ENCODE measurements at places on chromosomes 5 and 9. TPM values are rescaled to one million over a fixed set of nuclear protein-coding genes. Genes with fewer than 3 reads are reported as not detected.
A peak's percentile ranks its signal among the peaks of the same experiment; 100 is the strongest.

Gene MEF2C
- total RNA-seq = 0.08 TPM

Gene TMED7
- 348 TPM for total RNA-seq

Gene CBY3
- not detected for total RNA-seq

Gene TMEM215
- not detected for total RNA-seq

Gene ST8SIA4
- not detected for total RNA-seq

Gene DTWD2
- 10.9 TPM for total RNA-seq

Gene MRPS27
- total RNA-seq = 56.4 TPM

Gene GMCL2
- total RNA-seq = not detected

Gene HAND1
- not detected for total RNA-seq

Gene LHX2
- not detected for total RNA-seq

Gene CDX1
- 6.6 TPM for total RNA-seq

Gene TDRD7
- total RNA-seq = 7.3 TPM

- no peak for DNase-seq
Measured at GRCh38 chr9:93376411-93376810, 75.1 kb upstream of the FAM120A start.

GRCh38 chr9:22657713-22658112 lies 211.1 kb downstream of the DMRTA1 start:
- no peak for DNase-seq

GRCh38 chr9:120438111-120438510 lies 141.9 kb downstream of the CDK5RAP2 start:
- DNase-seq = no peak

DNA sequence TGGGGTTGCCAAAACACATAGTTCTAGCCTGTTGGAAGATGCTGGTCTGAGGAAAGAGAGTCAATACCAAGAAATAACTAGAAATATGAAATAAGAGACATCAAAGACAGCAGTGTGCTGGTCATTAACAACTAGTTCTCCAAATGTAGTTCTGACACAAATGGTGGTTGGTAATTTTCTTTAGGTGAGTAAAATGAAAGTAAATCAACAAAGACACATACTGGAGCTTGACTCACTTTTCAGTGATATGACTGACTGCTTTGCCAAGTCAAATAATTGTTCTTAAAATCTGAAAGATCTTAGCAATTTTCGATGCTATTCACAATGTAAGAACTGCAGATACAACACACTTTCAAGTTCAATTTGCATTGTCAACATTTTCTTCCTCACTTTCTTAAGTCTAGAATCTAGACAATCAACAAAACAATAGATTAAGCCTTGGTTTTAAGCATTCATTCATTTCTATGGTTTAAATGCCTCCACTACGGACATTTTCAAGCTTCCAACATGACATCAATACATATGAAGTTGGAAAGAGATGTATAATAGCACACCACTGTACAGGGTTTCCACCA lies 166.8 kb upstream of the MAP3K1 start:
- DNase-seq = no peak

DNA sequence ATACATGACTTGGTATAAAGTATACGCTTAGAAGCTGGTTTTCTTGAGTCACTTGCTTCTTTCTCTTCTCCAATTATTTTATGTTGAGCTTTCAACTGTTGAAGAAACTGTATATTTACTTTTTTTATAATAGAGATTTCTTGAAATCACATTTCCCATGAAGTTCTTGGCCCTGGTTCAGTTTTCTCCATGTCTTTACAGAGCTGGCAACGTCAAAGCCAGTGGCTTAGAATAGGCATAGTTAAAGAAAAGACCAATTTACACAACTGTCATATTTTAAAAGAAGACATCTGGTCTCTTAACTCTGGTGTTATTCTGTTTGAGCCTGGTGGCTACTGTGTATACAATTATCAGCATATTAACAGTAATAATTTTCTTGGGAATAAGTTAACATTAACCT lies 1249.3 kb downstream of the CDH12 start:
- no peak for DNase-seq

- peak; percentile 30 for DNase-seq
Measured at GRCh38 chr5:173581408-173582215, 34.8 kb downstream of the BOD1 start.

- DNase-seq = no peak
Measured at GRCh38 chr9:82555031-82555430, 507.9 kb downstream of the RASEF start.

DNA sequence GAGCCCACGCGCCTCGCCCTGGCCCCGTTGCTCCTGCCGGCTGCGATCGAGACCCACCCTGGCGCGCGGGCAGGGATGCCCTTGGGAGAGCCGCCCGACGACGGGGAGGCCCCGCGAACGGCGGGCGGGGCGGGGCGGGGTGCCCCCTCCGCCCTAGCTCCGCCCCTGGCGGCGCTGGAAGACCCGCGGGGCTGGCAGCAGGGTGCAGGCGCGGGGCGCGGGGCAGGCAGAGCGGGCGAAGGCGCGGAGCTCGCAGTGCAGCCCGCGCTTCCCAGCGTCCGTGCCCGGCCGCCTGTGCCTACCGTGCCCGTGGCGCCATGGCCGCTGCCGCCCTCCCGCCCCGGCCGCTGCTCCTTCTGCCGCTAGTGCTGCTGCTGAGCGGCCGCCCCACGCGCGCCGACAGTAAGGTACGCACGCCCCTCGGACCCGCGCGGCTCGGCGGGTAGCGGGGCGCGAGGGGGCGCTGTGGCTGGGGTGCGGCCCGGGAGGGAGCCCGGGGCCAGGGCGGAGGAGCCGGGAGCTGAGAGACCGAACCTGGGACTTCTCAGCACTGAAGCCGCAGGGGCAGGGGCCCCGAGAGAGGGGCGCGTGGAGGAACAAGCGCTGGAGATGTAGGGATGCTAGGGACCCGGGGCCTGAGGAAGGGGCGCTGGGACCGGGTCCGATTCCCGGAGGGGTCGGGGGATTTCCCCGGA lies at the start of gene OLFML2A:
OLFML2A (plus strand) TSS at position 180 of the 695 bp plus-strand sequence; CDS start at position 318, 138 bp downstream.
- DNase-seq = no peak

GRCh38 chr5:158868546-158868945 lies 231.2 kb downstream of the EBF1 start:
- DNase-seq = no peak

DNA sequence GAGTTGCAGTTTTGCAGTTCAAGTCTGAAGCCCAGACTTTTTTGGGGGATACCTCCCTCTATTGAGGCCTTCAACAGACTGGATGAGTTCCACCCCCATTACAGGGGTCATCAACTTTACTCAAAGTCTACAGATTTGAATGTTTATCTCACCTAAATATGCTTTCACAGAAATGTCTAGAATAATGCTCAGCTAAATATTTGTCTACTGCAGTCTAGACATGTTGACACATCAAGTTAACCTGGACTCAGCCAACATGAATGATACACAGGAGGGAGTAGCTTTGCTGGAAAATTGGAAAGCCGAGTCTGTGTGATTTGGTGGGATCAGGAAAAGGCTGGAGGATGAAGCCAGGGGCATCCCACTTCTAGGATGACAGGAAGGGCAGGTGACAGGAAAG lies 128.0 kb upstream of the ICE1 start:
- DNase-seq = no peak

GRCh38 chr9:133032171-133032570 lies 1.4 kb downstream of the GTF3C5 start:
- no peak for DNase-seq

- no peak for DNase-seq
Measured at GRCh38 chr9:113255438-113255837, 19.9 kb downstream of the CDC26 start.

DNA sequence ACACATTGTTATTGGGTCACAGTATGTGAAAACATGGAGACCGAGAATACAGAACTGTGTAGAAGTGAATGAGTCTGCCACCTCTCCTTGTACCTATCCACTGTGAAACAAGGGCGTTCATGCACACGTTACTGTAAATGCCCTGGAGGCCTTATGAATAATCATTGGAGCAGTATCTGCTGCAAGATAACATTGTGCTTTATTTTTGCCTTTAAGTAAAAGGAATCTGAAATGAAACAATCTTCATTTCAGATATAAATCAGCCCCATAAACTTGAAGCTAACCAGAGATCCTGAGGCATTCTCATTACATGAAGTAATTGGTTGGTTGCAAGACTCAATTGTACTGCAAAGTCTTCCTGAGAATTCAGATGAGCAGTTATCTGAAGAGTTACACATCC lies 419.6 kb downstream of the KDM4C start:
- no peak for DNase-seq

DNA sequence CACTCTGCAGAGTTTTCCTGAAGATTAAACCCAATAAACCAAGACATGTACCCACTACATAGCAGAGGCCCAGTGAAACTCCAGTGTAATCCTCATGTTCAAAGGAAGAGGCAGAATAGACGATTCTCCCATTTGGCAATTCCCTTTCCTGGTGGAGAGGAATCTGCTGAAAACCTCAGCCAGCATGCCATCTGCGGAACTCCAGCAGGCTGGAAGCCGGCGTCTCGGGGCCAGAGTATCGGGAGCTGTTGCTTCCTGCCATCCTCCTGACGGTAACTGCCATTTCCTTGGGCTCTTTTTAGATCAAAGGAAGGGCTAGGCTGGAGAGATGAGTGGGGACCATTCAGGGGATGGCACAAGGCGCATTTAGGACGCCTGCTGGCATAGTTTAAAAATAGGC lies 20.5 kb downstream of the NEURL1B start:
- no peak for DNase-seq

DNA sequence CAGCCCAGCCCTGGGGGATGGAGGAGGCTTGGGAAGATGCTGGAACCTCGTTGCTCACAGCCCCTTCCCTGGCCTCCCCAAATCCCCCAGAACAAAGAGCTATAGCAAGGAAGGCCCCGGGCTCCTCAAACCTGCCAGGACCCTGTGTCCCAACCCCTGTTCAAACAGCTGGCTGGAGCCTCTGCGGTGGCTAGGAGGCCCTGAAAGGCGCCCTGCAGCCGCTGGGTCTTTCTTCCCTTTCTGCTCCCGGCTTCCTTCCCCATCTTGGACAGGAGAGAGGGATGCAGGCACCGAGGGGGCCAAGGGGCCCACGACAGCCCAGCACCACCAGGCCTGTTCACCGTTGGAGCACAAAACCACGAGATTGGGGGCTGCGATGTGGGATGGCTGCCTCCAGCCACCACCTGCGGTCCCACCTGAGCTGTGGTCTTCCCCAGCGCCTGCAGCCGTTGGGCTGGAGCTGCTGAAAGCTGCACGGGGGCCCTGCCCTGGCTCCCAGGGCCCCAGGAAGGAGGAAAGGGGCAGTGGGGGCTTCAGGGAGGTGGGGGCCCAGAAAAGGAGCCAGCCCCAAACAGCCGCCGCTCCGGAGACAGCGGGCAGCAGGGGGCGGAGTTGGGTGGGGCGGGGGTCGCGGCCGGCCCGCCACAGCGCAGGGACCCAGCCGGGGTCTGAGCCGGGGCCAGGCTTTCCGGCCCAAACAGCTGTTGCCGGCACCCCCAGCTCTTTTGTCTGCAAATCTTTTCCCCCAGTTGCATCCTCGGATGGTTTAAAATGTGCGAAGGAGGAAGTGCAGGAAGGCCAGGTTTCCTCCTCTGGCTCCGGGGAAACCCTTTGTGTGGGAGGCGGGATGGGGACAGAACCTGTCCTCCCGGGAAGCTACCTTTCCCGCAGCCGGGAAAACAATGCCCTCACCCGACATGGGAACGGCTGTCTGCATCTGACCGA lies 16.1 kb downstream of the NOTCH1 start:
- DNase-seq = peak; percentile 25

DNA sequence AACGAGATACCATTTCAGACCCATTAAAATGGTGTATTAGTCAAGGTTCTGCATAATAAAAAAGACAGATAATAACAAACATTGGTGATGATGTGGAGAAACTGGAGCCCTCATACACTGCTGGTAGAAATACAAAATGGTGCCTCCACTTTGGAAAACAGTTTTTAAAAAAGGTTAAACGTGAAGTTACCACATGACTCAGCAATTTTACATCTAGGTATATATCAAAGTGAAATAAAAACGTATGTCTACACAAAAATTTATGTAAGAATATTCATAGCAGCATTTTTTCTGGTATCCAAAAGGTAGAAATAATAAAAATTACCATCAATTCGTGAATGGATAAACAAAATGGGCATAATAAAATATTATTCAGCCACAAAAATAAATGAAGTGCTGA lies 519.8 kb downstream of the TLE4 start:
- DNase-seq = no peak

- DNase-seq = no peak
Measured at GRCh38 chr9:16247188-16247875, 623.1 kb downstream of the BNC2 start.

DNA sequence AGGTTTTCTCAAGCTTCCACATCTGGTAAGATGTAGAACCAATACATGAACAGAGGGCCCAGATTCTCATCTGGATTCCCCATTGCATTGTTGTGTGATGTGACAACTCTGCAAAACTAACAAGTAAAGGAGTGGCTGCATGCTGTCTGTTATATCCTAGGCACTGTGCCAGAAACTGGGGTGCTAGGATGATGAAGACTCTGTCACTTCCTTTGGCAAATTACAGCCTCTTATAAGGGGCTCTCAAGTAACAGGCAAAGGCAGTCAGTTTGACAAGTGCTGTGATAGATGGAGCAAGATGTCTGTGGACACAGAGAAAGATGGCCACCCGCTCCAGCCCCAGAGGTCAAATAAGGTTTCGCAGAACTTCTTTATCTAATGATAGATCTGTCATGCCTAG lies 115.7 kb downstream of the PAPPA start:
- no peak for DNase-seq

DNA sequence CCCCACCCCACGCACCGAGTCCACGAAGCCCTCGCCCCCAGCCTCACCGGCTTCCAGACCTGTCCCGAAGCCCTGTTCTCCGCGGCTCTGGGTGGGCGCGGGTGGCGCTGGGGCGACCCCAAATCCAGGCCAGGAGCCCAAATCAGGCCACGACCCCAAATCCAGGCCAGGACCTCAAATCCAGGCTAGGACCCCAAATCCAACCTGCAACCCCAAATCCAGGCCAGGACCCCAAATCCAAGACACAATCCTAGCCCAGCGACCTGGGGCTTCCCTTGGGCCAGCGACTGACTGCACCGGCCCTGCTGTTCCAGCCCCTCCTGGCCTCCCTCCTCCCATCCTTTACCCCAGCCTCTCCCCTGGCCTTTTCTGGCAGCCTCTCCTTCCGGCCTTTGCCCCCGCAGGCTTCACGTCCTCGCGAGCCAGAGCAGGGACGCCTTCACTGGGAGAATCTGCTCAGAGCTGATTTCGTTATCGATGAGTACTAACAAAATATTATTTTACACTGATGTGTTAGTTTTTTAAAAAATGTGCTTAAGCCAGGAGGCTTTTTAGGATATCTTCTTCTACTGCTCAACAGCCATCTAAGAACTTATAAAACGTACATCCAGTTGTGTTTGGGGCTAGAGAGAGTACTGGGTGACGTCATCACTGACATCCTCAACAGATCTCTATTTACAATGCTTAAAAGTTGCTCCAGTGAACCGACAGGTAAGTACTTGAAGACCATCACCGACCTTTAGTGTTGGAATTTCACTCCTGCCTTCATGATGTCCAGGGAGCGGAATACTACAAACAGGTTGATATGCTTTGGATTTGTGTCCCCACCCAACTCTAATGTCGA lies 34.7 kb downstream of the TRIP13 start:
- DNase-seq = no peak

DNA sequence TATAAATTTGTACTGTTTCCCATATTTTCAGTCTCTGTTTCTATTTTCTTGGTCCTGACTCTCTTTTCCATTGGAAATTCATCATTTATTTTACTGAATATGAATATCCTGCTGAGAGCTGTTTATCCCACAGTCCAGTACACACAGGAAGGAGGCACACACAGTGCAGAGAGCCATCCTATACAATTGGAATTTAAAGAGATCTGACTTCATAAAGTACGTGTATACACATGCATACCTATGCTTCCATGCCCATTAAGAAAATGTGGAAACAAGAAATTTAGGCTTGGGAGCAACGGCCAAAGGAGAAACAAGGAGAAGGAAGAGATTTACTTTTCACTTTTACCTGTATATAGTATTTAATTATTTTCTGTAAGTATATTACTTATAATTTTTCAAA lies 99.2 kb downstream of the NFIB start:
- no peak for DNase-seq

GRCh38 chr5:144128844-144129243 lies 41.6 kb downstream of the YIPF5 start:
- no peak for DNase-seq

Measured in HT-29 (cell line).